Renal cortical epithelial cell (primary cell): ENCODE measurements at places on chromosomes 2 and 18. TPM values are rescaled to one million over a fixed set of nuclear protein-coding genes. Genes with fewer than 3 reads are reported as not detected.

ASAP2 gene
- 59.4 and 68.6 TPM in 2 replicates for total RNA-seq

MYCN gene
- total RNA-seq: not detected in 2 replicates

TBR1 gene
- total RNA-seq: under 0.01 TPM in 1 of 2 replicates, not detected in the other

PDCD1 gene
- 0.15 TPM in 1 of 2 replicates, not detected in the other for total RNA-seq

PRLH gene
- not detected in 2 replicates for total RNA-seq

ALPI gene
- total RNA-seq: not detected in 2 replicates

PRKAG3 gene
- total RNA-seq: not detected in 2 replicates

RGPD3 gene
- 0.55 and 1.0 TPM in 2 replicates for total RNA-seq
